ENCODE measurements at places on chromosomes 12 and 14.

GRCh38 chr12:92065639-92066038 lies 80.0 kb downstream of the BTG1 start:
- no peak for DNase-seq

GRCh38 chr12:20646239-20646827 lies 48.8 kb upstream of the SLCO1C1 start:
- peak; percentile 52 for DNase-seq

DNA sequence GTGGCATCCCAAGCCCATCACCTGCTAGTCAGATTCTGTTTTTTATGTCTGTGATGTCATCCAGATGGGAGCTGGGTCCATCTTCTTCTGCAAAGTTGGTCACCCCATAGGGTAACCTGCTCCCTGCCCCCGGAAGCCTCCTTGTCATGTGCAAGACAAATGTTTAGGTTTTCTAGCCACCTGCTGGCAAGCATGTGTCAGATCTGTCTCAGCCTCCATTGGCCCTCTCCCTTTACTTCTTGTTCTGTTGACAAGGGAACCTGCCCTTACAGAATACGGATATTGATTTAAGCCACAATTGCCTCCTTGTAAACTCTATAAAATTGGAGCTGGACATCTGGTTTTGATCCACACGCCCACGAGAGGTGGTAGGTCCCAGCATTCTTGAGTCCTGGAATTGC lies 7.5 kb downstream of the NTF3 start:
- DNase-seq: no peak

DNA sequence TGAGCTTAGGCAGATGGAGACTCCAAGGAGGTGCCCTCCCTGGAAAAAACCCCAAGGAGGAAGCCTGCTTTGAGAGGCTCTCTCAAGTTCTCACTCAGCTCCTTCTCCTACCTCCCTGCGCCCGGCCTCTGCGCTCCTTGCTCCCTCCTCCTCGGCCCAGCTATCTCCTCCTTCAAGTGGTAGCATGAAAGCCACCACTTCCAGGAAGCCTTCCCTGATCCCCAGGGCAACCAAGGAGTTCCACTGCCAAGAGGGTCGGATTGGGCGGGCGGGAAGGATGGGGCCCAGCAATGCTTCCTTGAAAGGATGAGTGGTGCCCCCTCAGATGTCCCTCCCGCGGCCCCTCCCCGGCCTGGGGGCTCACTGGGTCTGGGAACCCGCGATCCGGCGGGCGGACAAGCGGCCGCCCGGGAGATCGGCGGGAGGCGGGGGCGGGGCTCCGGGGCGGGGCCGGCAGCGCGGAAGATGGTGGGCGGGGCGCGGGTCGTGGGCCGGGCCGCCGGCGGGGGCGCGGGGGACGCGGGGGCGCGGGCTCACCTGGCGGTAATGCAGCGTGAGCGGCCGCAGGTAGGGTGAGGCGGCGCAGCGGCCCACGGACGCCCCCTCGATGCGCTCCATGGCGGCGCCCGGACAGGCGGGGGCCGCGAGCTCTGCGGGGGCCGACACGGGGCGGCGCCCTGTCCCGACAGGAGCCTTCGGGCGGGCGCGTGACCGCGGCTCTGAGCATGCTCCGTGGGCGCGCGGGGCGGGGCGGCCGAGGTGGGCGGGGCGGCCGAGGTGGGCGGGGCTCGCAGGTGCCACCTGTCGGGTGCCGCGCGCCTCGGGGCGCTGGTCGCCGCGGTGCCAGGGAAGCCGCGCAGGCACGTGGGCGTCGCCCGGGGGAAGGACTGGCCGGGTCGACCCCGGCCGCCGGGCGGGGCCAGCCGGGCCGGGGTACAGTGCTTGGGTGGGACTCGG lies at the start of gene NUDT14:
NUDT14 (minus strand) TSS at position 721 of the 957 bp plus-strand sequence; CDS start at position 618, 103 bp downstream.
- no peak for DNase-seq

DNA sequence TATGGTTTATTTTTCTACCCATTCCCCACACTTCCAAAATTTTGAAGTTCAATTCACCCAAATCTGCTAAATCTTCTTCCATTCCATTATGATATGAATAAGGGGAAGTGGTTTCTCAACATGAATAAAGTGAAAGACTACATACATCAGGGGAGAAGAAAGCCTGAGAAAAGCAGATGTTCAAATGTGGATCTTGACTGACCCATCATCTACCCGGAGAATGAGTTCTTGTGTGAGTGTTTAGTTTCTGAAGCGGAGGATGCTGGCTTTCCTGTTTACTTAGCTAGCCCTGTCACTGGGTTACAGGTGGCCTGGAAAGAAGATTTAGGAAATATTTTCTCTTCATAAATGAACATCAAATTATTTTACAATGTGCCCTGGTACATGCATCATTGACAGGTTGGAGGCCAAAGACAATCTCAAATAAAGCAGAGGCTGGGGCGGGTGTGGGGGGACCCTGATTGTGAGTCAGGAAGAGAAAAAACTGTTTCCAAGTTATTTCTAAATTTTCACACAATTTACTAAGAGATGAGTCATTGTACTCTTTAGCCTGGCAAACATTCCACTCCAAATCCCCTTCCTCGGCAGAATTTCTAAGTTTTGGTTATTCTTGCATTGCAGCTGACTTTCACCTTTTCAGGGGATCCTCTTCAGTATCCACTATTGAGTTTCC lies 135.6 kb downstream of the SLC25A21 start:
- DNase-seq: peak; percentile 33

- DNase-seq: no peak
Measured at GRCh38 chr14:94751321-94751720, 18.6 kb downstream of the GSC start.

GRCh38 chr12:38713294-38713693 lies 192.1 kb downstream of the CPNE8 start:
- DNase-seq: no peak

DNA sequence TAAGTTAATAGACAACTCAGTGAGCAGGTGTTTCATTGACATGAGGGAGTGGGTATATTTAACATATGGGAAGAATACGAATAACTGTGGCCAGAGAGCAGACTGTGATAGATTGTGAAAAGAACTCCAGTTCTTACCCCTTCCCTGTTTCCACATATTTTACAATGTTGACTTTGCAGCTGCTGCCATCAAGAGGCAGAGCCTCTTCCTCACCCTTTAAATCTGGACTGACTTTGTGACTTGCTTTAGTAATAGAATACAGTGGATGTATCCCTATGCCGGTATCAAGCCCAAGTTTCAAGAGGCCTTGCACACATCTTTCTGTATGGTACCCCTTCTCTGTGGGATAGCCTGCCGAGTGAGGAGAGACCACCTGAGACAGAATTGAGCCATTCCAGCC lies 356.7 kb downstream of the ETNK1 start:
- DNase-seq: no peak

- no peak for DNase-seq
Measured at GRCh38 chr14:100688598-100689461, 37.9 kb upstream of the DLK1 start.

DNA sequence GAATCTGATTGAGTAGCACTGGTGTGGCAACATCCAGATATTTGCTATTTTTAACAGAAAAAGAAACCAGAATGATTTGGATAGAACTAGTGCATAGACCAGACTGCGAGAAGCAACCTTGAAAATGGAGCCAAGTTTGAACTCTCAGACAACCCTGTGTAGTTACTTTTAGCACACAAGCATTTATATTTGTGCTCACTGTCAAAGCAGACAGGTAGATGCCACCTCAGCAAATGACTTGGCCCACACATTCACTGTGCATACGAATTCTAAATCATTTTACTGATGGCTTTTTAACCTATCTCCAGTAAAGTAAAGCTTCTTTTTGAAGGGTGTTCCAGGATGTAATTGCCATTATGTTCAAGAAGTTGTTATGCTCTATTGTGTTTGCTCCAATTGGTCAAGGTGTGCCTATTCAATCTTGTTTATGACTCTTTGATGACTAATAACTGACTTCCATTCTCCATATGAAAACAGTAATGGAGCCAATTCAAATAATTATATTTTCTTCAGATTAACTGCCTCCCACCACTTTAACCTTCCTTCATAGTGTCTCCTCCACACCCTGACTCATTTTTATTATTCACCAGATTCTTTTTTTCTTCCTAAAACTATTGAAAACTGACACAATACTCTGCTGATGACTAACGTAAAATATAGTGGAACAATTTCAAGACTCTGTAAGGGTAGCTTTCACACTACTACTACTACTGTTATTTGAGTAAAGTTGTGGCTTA lies 138.5 kb downstream of the CCER1 start:
- DNase-seq: no peak

DNA sequence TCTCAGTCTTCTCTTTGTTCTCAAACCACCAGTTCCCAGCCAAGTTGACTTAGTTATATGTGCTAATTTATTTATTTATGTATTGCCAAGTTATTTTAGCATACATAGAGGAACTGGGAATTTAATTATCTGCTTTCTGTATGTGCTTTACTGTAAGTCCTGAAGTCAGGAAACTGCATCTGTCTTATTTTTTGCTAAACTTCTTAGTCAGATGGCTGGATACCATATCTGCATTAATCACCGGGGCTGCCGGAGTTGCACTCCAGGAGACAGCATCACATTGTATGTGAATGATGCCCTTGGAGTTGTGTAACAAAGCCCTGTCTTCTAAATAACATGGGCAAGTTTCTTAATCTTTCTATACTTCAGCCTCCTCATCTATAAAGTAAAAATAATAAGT lies 96.2 kb downstream of the MON2 start:
- DNase-seq: no peak

DNA sequence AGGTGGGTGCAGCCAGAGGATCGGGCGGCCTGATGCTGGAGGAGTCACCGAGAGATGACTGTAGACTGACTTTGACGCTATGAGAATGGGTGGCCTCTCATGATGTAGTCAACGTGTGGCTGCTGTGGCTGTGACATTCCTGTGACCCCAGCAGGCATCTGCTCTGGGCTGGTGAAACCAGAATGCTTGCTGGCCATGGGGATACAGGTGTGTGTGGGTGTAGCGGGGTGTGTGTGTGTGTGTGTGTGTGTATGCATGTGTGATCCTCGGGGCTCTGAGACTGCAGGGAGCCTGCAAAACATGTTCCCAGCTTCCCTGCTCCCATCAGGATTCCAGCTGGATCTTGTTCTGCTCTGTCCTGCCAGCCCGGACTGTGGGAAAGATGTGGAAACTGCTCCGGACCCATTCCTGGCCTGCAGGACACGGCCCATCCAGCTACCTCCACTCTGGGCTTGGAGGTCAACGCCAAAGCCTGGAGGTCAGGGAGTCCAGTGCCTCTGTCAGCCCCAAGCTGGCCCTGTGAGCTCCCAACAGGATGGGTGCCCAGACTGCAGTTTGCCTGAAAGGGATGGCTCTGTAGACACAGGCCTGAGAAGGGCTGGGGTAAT lies 18.8 kb upstream of the HHIPL1 start:
- DNase-seq: no peak

DNA sequence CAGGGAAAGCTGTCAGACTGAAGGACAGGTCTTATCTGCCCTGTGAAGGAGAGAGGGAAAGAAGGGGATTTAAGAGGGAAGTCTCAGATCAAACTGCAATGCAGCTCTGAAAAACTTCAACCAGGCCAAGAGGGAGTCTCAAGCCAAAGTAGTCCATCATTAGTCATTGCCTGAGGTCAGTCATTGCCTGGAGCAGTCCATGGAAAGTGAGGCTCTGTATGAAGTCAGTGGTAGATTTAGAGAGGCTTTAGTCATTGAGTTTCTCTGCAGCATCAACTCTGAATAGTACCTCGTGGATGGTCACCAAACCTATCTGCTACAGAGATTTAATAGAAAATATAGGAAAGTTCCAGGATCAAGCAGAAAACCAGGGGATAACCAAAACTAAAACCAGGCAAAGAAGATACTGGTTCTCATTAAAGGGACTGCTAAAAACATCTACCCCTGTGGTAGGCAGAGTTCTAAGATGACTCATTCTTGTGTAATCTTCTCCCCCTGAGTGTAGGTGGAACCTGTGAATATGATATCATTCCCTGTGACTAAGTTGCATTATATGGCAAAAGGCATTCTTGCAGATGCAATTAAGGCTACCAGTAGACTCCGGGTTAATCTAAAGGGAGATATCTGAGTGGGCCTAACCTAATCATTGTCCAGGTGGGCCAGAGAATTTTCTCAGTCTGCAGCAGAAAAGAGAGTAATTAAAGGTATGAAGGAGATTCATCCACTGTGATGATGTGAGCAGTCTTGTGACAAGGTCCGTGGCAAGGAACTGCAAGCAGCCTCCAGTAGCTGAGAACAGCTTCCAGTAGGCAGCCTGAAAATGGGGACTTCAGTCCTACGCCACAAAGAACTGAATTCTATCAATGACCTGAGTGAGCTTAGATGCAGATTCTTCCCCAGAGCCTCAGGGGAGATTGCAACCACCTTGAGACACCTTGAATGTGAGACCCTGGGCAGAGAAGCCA lies 123.1 kb downstream of the GALC start:
- DNase-seq: no peak

GRCh38 chr12:49548822-49549648 lies 10.2 kb downstream of the KCNH3 start:
- DNase-seq: no peak

DNA sequence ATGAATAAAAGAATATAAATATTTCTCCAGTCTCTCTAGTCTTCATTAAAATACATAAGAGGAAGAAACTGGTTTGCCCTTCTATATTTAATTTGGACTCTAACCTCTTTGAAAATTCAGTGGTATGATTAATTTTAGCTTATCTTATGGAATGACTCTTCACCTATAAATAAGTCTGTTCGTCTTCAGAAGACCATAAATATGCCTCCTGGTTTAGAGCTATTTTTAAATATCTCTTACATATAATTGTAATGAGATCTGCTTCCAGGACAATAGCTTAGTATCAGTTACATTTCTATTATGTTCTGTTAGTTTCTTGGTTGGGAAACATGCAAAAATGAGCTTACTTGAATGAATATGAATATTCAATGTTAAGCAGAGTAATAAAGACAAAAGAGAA lies 257.5 kb upstream of the HMGA2 start:
- DNase-seq: no peak

DNA sequence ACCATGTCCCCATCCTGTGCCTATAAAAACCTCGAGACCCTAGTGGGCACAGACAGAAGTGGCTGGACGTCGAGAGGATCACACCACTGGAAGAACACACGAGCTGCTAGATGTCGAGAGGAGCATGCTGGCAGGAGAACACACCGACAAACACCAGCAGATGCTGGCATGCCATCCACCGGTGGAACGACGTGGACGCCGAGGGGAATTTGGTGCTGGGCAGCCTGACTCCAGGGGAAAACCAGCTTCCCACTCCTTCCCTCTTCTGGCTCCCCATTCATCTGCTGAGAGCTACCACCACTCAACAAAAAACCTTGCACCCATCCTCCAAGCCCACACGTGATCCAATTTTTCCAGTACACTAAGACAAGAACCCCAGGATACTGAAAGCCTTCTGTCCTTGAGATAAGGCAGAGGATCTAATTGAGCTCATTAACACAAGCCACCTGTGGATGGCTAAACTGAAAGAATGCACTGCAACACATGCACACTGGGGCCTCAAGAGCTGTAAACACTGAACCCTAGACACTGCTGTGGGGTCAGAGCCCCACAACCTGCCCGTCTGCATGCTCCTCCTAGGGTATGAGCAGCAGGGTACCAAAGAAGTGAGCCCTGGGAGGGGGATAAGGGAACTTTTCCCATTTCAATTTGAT lies 9.5 kb downstream of the RNASE6 start:
- DNase-seq: no peak

GRCh38 chr12:51441583-51441982 lies 17.0 kb downstream of the SLC4A8 start:
- no peak for DNase-seq
